ENCODE measurements at places on chromosomes 4 and X. TPM values are rescaled to one million over a fixed set of nuclear protein-coding genes. Genes with fewer than 3 reads are reported as not detected.

- peak; percentile 41 for DNase-seq
These were observed 30.5 kb upstream of the CRMP1 start for GRCh38 chr4:5923376-5923775.

- DNase-seq, result no peak
These were observed 42.5 kb downstream of the RTL9 start for GRCh38 chrX:110401135-110401534.

DNA sequence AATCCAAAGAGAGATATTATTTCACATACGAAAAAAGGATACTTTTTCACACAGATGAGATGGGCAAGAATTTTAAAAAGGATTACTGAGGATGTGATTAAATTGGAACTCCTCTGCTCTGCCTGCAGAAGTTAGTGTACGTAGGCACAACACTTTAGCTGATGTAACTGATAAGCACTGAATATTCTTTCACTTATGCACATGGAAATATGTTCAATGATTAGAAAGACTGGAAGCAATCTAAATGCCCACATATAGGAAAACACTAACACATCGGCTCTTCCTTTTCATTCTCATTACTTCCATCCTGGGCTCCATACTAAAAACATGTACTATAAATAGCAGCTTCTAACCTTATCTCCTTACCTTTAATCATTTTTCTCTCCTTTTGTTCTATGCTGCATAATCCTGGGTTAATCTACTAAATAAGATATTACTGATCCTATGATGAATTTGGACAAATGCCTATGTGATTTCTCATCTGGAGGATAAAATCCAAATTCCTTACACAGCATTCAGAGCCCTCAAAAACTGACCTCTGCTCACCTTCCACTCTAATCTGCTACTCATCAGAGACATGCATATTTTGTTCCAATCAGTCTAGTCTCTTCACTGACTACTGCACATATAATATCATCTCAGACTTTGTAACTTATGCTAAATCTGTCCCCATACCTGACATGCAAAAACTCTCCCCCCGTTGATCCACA is 197.8 kb downstream of the PDGFC start:
- peak; percentile 46 for DNase-seq

GRCh38 chr4:140255927-140256326 is 101.9 kb upstream of the MAML3 start:
- DNase-seq, result no peak

DNA sequence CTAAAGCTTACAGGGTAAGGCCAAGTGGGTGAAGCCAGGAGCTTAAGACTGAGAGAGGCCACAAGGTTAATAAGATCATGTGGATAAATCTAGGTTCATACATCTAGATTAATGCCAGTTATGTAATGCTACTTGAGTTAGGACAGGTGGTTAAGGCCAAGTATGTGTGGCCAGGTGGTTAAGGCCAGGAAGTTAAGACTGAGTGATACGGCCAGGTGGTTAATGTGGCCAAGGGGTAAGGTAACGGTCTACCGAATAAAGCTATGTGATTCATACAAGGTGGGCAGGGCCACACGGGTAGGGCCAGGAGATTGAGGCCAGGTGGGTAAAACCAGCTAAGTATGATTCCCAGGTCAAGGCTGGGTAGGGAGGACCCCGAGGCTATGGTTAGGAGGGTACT is 223.0 kb downstream of the TACR3 start:
- no peak for DNase-seq

- DNase-seq, result no peak
These were observed 127.9 kb upstream of the LIMCH1 start for GRCh38 chr4:41410049-41410448.

DNA sequence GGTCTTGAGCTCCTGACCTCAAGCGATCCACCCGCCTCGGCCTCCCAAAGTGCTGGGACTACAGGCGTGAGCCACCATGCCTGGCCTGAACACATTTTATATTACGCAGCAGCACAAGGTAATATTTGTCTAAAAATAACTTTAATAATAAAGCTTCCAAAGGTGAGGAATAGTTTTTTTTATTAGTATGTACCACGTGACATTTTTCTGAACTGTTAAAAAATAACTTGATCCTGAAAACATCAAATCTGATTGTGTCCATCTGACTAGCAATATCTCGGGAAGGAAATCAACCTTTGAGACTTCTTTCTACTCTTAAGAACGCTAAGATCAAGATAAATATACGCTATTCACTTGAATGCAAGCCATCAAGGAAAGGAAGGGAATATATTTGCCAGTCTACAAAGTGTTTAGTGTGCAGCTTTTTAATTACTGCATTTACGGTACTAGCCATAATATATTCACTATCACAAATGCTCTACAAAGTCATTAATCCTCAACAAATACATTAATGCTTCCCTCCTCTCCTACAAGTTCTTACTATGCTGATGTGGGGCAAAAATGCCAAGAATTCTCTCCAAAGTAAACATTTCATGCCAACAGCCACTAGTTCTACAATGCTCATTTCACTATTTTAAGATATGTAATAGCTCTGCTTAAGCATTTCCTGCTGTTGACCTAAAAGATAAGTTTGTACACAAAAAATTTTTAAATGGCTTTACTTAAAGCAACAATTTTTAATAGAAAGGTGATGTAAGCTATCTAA is 143.6 kb downstream of the APBB2 start:
- DNase-seq, result no peak

DNA sequence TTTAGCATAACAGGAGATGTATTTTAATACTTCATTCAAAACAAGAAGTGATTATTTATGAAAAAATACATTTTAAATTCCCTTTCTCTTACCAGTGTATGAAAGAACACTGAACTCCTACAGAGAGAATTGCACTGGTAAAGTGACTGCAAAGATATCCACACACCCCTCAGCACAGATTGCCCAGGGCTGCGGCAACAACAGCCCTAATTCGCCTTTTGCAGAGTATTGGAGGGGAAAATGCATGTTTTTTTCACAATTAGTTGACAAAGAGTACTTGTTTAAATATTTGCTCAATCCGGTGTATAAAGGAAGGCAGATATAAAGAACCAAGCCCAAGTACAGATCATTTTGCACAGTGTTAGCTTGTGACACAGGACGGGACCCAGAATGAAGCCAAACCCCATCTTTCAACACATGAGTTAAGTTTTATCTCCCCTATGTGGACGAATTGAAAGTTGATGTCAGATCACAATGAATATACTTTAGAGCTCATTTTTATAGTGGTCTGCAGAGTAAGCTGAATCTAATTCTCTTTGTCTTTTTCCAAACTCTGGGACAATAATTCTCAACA is 551.4 kb upstream of the IGFBP7 start:
- DNase-seq, result no peak

- DNase-seq, result no peak
These were observed 608.6 kb upstream of the AADAT start for GRCh38 chr4:170698334-170698733.

DNA sequence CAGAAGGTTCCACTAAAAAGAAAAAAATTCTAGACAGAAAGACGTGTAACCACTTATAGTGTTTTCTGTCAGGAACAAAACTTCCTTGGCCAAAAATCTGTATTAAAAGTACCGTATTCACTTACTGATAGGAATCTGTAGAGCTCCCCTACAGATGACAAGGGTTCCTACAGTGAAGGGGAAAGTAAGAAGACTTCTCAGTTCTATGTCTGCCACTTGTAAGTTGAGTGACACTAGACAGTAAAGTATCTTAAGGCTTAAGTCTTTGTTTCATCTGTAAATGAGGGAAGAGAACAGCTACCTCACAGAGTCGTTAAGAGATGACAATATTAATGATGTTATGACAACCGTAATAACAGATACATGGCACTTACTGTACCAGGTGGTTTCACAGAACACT is 3.3 kb downstream of the COQ2 start:
- no peak for DNase-seq

GRCh38 chrX:10589098-10589497 is 31.3 kb downstream of the MID1 start:
- no peak for DNase-seq

DNA sequence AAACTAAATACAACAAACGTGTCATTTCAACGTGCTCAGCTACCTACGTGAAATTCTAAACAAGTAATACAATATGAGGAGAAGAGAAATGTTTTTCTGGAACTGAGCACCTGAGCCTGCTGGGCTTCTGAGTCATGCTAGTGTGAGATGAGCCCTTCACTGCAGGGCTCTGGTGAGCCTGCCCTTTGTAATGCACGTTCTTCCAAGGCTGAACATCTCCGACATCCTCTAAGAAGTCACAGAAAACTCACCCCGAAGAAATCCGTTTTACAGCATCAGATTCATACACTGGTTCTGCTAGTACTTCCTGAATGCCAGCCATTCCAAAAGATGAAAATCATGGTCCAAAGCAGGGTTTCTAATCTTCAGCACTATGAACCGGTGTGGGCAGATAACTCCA is 157.1 kb downstream of the AMELX start:
- no peak for DNase-seq

GRCh38 chr4:156635051-156635450 is 336.5 kb downstream of the PDGFC start:
- DNase-seq, result no peak

GRCh38 chrX:18194688-18195087 is 26.0 kb downstream of the BEND2 start:
- no peak for DNase-seq

- peak; percentile 26 for DNase-seq
These were observed 753.6 kb downstream of the RAPGEF2 start for GRCh38 chr4:159856451-159856850.

Gene GATA1
- total RNA-seq, result not detected

Gene PDLIM5
- total RNA-seq, result 17.5 TPM

Gene CD40LG
- total RNA-seq, result not detected

Gene TMEM47
- 0.12 TPM for total RNA-seq

Gene ZNF827
- 14.1 TPM for total RNA-seq

Gene DCAF12L2
- total RNA-seq, result not detected

Gene KIAA1210
- total RNA-seq, result 0.10 TPM

Gene ANTXR2
- 33.1 TPM for total RNA-seq

Gene USP17L17
- not detected for total RNA-seq

Gene HTN3
- not detected for total RNA-seq

Gene SLAIN2
- 38.1 TPM for total RNA-seq

Gene GABRG1
- not detected for total RNA-seq

Gene C4orf51
- not detected for total RNA-seq

Gene MAGEA12
- 0.96 TPM for total RNA-seq

Data from A172 (cell line).